Glomerular endothelial cell (primary cell): ENCODE measurements at places on chromosomes 16 and 17.

GRCh38 chr17:79799538-79800324, 2.9 kb upstream of the CBX8 start:
- no peak for DNase-seq

GRCh38 chr17:43578404-43578698, 32.2 kb upstream of the ETV4 start:
- no peak for DNase-seq

GRCh38 chr16:23071196-23072083, 77.8 kb downstream of the USP31 start:
- DNase-seq = no peak

DNA sequence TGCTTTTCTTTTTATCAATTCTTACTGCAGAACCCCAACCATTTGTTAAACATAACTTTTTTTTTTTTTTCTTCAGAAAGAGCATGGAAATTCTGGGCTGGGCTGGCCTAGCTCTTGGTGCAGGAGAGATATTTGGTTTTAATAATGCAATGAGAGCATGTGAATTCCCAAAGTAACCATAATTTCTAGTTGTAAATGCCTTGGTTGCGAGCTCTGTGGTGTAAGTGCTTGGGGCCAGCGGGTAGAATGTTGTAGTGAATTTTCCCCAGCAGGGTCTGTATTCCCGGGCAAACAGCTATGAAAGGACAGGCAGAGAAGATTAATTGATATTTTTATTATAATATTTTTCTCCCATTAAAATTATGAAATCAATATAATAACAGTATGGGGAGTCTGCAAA, 465.6 kb downstream of the HS3ST4 start:
- DNase-seq = no peak

- no peak for DNase-seq
Observed at GRCh38 chr16:82735673-82736091, 108.9 kb downstream of the CDH13 start.

DNA sequence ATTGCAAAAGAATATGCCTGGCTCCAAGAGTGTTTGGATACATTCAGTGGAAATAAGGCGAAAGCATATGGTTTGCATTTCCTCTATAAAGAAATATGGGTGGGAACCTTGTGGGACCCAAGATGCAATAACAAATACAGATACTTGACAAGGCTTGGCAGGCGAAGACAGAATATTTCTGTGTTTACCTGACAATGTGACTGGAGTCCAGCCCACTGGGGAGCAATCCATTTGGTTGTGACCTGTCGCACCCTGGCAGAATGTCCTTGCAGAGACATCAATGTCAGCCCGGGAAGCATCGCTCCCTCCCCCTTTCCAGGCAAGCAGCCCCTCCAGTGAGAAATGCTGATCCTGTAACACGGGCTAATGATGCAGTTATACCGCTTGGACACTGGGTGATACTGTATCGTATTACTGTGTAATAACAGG, 296.6 kb downstream of the MAF start:
- no peak for DNase-seq

GRCh38 chr16:88333848-88334777, 48.6 kb upstream of the ZNF469 start:
- no peak for DNase-seq

DNA sequence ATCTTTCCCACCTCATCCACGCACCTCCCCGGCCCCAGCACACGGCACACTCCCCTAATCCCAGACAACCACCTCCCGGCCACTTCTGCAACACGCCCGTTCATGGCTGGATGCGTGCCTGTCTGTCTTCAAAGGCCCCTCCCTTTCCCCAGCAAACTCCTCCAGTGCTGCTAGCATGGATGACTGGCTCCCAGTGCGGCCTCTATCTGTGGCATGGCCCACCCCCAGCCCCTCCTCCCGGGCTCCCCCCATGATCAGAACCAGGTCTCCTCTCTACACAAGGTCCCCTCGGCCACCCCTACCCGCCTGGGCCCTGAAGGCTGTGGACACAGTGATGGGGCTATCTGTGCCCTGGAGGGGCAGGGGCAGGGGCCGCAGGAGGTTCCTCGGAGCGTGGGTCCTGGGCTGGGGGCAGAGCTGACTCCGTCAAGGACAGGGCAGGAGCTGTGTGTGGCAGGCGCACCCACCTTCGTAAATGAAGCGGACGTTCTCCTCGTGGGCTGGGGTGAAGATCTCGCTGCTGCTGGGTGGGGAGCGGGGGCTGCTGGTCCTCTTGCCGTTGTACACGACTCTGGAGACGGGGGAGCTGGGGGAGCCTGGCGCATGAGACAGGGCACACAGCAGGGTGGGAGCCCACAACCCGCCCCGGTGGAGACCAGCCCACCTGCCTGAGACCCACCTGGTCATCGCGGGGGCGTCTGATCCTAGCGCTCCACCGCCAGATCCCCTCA, 9.1 kb downstream of the MCRIP1 start:
- DNase-seq = no peak

GRCh38 chr16:8798535-8799157, 1.0 kb downstream of the PMM2 start:
- DNase-seq = no peak

DNA sequence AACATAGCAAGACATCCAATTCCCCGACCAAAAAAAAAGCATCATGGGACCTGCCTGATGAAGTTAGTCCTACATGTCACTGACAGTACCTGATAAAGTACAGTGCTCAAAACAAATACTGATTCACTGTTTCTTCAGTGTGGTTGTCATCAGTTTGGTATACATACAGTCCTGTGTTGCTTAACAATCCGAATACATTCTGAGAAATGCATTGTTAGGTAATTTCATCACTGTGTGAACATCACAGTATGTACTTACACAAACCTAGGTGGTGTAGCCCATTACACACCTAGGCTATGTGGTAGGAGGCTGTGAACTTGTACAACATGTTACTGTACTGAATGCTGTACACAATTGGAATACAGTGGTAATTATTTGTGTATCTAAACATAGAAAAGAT, 19.0 kb upstream of the FA2H start:
- no peak for DNase-seq

- DNase-seq = no peak
Observed at GRCh38 chr17:68184816-68185436, 62.9 kb upstream of the AMZ2 start.

DNA sequence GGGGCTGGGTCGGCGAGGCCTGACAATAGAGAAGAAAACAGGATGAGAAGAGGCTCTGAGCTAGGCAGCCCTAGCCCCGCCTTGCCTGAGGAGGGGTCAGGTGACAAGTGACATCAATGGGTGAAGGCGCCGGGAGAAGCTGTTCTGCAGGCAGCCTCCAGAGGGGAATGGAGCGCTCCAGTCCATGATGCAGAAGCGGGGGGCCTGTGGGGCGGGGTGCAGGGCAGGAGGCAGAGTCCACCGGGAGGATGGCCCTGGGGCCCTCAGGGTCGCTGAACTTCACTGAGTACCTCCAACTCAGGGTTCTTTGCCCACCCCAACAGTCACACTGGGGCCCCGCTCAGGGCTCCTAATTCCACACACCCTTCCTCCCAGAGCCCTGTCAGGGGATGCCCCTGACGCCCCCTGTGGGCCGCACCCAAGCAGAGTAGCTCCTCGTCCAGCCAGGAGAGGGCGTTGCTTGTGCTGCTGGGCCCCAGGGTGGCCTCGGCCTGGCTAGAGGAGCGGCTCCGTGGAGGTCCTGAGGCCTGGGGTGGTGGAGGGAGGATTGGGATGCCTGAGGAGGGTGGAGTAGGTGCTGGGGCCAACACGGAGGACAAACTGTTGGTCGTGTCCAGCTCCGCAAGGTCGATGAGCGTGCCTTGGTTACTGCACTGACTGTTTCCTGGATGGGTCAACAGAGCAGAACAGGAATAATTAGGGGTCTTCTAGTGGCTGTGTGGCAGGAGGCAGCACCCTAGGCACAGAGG, 20.8 kb downstream of the GGA3 start:
- no peak for DNase-seq

- DNase-seq = no peak
Observed at GRCh38 chr16:77850636-77851333, 62.4 kb downstream of the VAT1L start.

GRCh38 chr17:76408037-76408849, 23.8 kb downstream of the SPHK1 start:
- DNase-seq = no peak

DNA sequence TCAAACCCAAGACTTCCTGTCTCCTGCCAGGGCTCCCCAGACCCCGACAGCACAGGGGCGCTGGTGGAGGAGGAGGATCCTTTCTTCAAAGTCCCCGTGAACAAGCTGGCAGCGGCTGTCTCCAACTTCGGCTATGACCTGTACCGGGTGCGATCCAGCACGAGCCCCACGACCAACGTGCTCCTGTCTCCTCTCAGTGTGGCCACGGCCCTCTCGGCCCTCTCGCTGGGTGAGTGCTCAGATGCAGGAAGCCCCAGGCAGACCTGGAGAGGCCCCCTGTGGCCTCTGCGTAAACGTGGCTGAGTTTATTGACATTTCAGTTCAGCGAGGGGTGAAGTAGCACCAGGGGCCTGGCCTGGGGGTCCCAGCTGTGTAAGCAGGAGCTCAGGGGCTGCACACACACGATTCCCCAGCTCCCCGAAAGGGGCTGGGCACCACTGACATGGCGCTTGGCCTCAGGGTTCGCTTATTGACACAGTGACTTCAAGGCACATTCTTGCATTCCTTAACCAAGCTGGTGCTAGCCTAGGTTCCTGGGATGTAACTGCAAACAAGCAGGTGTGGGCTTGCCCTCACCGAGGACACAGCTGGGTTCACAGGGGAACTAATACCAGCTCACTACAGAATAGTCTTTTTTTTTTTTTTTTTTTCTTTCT, 8.1 kb downstream of the SERPINF1 start:
- no peak for DNase-seq

DNA sequence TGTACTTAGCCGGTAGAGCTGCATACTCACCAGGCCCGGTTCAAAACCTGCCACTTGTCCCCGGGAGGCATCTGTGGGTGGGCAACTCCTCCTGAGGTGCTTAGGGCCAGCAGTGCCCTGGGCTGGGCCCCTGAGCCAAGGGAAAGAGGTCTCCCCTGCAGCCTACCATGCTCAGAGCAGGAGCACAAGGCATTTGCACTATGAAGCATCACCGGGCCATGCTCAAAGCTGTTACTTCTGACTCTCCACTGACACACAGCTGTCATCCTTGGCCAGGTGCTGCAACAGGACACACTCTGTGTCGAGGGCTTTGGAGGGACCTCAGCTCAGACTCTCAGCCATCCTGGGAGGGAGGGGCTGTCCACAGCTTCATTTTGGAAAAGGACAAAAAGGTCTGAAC, 37.2 kb downstream of the SLC38A8 start:
- DNase-seq = no peak

DNA sequence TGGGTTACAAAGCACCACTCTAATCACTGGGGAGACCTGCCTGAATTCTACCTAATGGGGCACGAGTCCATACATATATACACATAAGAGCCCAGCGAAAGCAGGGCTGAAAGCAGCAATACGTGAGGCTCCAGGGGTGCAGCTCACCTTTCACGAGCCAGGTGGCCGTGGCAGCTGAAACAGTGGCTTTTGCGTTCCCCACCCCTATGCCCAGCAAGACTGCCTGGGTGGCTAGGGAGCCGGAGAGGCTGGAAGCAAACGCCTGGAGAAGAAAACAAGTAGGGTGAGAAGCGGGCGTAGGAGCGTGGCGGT, 618 bp downstream of the RUSF1 start:
- no peak for DNase-seq

DNA sequence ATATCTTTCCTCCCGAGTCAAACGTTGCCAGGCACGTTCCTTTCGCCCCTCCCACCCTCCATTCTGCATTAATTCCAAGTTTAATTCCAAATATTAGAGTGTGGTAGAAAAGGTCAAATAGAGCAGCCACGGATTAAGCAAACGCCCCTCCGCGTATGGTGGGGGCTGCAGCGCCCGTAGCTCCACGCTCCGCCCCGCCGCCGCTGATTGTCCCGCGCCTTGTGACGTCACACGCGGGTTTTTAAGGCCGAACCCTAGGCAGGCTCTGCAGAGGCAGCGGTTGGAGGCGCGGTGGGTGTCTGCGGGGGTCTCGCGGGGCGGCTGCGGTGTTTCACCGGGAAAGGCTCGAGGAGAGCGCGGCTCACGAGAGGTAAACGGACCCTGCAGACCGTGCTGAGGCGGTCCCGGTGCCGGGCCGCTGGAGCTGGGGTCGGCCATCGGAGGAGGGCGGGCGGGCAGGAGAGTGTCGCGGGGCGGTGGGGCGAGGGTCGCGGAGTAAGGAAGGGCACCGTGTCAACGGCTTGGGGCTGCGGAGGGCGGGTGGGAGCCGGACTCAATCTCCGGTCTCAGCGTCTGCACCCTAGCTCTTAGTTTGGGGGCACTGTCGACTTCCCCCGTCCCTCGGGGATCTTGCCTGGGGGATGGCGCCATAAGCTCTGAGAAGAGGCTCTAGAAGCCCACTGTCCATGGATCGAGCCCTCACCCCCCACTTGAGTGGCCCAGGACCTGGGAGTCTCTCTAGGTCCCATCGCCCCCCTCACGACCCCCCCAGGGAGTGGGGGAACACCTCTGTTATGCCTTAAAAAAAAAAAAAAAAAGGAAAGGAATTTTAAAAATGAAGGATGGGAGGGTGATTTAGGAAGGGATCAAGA, at the start of gene ARL4D:
TSS of gene ARL4D (plus strand) at position 270 of the 872 bp plus-strand sequence. CDS start 740 bp downstream, outside the sequence.
- DNase-seq = no peak

GRCh38 chr16:83220066-83220465, 587.7 kb upstream of the HSBP1 start:
- DNase-seq = no peak

GRCh38 chr17:22273308-22273707, 581.0 kb downstream of the KCNJ18 start:
- DNase-seq = no peak

DNA sequence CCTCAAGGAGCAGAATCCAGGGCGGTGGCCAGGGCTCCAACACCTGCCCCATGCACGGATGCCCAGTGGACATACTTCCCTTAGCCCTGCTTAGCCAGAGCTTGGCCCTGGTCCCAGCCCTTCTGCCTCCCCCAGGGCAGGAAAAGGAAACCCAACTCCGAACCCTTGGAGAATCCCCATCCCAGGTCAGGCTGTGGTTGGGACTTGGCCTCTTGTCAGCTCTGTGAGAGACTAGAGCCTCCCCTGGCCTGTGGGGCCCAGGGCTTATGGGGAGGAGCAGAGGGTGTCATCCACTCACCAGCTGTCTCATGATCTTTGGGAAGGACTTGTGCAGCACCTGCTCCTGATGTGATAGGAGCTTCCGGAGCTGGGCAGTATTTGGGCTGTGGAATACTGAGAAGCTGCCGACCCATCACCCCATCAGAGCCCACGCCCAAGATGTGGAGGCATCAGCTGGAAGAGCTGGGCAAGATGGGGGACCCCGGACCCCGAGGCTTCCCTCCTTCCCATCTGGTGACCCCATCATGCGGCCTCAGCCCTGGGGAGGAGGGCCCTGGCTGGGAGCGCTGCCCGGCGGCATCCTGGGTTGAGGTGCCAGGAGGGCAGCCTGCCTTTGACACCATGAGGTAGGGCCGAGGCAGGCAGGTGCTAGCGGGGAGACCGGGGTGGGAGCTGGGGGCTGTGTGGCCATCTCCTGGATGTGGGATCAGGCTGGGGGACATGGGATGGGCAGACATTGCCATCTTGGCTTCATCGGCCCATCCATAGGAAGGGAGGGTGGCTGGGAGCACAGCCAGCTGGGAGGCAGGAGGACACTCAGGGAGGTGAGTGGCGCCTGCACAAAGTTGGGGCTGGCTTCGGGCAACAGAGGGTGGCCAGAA, 45.1 kb downstream of the TNFRSF13B start:
- no peak for DNase-seq

- no peak for DNase-seq
Observed at GRCh38 chr17:30975042-30975820, 4.4 kb downstream of the RNF135 start.
